ENCODE measurements at places on chromosomes 4 and X.

- peak; percentile 32 for DNase-seq
Observed at GRCh38 chr4:38717604-38718003, 53.6 kb downstream of the KLF3 start.

GRCh38 chr4:127856813-127857447 lies 23.8 kb upstream of the PLK4 start:
- DNase-seq, result peak; percentile 83

DNA sequence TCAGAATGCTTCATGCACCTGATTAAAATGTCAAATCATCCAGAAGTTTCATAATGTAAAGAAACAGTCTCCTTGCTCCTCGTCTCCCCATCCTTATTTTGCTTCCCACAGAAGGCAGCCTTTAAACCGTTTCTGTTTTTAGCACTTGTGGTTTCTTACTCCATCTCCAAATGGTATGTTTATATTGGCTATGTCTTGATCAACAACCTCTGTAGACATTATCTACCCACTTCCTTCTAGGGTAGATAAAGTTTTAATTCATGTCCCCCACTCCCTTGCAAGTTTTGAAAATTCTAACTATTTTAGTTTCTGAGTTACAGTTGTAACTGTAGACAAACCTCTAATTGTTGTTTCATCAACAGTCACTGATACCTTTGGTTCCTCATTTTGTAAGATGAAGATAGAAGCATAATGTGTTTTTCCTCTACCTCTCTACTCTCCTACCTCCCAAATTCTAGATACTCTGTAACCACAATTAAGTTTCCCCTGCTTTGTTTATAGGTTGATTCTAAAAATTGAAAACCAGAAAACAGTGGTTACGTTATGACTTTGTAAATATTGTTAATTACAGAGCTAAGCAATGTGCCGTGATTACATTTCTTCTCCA lies 291.7 kb upstream of the GATB start:
- DNase-seq, result peak; percentile 79

GRCh38 chrX:154481911-154482601 lies 3.0 kb upstream of the LAGE3 start:
- no peak for DNase-seq

DNA sequence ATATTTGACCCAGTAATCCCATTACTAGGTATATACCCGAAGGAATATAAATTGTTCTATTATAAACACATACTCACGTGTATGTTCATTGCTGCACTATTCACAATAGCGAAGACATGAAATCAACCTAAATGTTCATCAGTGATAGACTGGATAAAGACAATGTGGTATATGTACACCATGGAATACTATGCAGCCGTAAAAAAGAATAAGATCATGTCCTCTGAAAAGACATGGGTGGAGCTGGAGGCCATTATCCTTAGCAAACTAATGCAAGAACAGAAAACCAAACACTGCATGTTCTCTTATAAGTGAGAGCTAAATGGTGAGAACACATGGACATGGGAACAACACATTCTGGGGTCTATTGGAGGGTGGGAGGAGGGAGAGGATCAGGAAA lies 36.5 kb downstream of the NUDT9 start:
- DNase-seq, result no peak

- no peak for DNase-seq
Observed at GRCh38 chrX:44816367-44816766, 27.5 kb upstream of the DUSP21 start.

DNA sequence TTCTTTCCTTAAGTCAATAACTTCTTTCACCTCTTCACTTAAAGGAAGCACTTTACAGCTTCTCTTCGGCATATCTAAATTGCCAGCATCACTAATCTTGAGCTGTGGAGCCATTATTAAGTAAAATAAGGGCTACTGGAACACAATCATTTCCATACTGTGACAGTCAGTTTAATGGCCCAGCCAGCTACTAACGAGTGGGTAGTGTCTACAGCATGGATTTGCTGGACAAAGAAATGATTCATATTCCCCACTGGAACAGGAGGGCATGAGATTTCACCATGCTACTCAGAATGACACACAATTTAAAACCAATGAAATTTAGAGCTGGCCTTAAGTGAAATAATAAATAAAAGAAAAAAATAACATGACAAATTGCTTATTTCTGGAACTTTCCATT lies 72.1 kb downstream of the DDIT4L start:
- peak; percentile 7 for DNase-seq

DNA sequence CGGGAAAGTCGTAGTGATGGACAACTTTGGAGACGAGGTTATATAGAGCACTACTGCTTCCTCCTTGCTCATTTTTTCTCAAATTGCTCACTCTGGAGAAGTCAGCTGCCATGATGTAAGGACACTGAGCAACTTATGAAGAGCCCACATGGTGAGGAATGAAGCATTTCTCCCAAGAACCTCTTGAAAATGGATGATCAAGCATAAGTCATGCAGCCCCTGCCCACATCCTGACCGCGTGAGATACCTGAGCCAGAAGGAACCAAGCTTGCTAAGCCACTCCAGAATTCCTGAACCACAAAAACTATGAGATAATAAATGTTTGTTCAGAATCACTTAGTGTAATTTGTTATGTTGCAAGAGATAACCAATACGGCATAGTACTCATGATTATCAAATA lies 42.8 kb downstream of the PDE5A start:
- no peak for DNase-seq

DNA sequence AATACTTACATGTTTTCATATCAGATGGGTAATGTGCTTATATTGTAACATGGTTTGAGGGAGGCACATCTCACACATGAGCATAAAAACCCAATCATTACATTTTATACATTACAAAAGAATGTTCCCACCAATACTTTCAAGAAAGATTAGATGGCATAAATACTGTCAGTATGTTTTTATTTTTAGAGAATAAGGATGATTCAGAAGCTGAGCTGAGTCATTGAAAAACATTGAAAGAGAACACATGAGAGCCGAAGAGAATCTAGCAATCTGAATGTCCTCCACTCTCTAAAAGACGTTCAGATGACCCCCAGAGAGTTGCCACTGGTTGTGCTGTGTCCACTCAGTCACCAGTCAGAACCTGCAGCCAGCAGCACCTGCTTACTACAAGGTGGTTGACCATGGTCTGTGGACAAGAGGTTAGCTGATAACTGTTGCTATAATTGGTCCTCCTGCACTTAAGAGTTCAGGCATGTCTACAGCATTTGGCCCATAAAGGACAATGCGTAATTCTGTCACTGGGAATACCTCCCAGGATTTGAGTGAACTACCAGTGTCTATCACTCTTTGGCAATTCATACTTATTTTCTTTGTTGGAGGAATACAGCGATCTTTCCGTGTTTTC lies 382.2 kb upstream of the IGFBP7 start:
- no peak for DNase-seq

DNA sequence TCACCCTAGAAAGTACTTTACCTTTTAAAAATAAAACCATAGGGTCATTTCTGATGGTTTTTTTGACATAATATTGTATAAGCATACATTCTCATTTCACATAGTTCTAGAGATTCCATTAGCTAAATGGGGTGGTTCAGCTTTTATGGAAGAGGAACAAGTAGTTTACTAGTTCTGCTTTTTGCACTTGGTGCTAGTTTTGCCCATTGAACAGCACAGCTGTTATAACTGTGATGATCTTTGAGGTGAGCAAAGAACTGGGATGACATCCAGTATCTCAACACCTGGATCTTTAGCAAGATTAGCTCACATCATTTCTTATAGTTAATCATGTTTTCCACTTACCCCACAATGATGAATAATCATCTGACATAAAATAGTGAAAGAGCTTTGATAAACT lies 40.9 kb downstream of the MOB1B start:
- no peak for DNase-seq

DNA sequence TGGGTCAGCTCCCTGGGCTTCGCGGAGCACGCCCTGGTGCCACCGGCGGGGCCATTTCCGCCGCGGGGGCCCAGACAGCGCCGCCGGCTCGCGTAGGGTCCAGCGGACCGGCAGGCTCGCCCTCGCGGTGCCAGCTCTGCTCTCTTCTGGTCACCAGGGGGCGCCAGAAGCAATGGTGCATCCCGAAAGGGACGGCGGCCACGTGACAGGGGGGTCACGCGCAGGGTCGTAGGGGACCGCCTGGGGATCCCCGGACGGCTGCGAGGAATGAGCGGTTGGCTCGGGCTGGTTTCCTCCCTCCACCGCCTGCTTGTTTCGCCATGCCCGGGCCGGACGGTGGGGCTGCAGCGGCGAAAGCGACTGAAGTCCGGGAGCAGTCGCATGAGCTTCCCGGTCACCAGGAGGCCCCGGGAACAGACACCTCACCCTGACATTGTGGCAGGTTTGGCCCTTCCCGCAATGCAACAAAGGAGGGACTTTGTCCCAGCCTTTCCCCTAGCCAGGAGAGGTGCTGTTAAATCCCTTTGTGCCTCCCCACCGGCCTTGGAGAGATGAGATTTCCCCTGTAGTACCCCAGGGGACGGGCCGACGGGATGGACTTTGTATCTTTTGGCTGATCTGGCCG lies 15.8 kb downstream of the ZCCHC12 start:
- peak; percentile 24 for DNase-seq

GRCh38 chr4:188171551-188171950 lies 32.3 kb downstream of the TRIML1 start:
- no peak for DNase-seq

DNA sequence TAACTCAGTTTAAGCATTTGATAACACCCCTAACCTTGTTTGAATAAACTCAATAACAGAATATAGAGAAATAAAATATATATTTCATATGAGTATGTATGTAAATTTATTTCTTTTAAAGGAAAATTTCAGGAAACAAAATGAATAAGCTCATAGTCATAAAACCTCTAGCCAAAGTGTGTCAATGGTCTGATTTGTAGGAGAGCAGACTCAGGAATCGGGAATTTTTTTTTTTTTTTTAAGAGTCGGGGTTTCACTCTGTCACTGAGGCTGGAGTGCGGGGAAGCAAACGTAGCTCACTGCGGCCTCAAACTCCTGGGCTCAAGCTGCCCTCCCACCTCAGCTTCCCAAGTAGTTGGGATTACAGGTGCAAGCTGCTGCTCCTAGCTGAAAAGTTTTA lies 2.4 kb downstream of the PKD2 start:
- peak; percentile 16 for DNase-seq

GRCh38 chr4:172758586-172759340 lies 409.8 kb upstream of the GALNT7 start:
- DNase-seq, result peak; percentile 65

GRCh38 chr4:32031026-32031425 lies 1310.9 kb downstream of the PCDH7 start:
- no peak for DNase-seq

GRCh38 chr4:85598936-85599335 lies 124.0 kb downstream of the ARHGAP24 start:
- no peak for DNase-seq

- DNase-seq, result no peak
Observed at GRCh38 chr4:24382381-24382780, 202.0 kb downstream of the DHX15 start.
